Activated naive CD4-positive, alpha-beta T cell treated with anti-CD3 and anti-CD28 coated beads, Interleukin-2, amount 50 U/mL, for 72 hours (primary cell): ENCODE measurements at places on chromosomes 1 and 21. TPM values are rescaled to one million over a fixed set of nuclear protein-coding genes. Genes with fewer than 3 reads are reported as not detected.

DNA sequence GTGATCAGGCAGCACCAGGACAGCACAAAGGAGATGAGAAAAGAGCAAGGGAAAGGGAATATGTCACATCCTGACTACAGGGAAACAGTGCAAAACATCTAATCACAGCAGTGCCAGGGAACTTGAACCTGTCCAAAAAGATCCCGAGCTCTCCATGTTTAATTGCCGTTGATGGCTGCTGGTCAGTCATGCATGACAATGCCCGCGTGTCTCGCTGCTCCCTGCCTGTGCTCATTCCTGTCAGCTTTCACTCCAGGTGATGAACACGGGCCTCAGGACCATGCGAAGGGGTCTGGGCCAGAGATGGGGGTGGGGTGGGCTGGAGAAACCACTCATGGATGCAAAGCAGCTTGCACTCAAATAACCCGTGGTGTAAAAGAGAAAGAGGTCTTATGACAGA is 287.0 kb downstream of the GPATCH2 start:
- no peak for DNase-seq

DNA sequence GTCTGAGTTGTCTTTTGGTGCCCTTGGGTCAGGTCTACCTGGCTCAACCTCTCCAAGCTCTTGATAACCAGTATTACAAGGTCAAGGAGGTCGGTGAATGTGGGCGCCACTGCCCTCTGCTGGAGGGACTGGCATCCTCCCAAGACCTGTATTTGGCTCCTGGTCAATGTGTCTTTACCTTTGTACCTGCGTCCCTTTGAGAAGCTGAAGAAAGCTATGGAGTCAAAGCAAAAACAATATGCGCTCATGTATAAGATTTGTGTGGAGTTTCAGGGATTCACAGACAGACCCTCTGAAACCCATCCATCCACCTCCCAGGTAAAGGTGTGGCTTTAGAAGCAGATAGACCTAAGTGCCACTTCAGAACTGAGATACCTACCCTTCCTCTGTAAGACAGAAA is 61.8 kb upstream of the NBL1 start:
- peak; percentile 81 for DNase-seq

- no peak for DNase-seq
Measured at GRCh38 chr1:231536099-231536498, 7.6 kb downstream of the TSNAX start.

DNA sequence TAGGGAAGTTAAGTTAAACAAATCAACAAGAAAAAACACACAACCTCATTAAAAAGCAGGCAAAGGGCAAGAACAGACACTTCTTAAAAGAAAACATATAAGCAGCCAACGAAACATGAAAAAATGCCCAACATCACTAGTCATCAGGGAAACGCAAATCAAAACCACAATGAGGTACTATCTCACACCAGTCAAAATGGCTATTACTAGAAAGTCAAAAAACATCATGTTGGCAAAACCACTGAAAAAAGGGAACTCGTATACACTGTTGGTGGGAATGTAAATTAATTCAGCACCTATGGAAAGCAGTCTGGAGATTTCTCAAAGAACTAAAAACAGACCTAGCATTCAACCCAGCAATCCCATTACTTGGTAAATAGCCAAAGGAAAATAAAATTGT is 51.1 kb downstream of the HSF2BP start:
- no peak for DNase-seq

- DNase-seq, result no peak
Measured at GRCh38 chr1:246074421-246074820, 432.7 kb downstream of the SMYD3 start.

DNA sequence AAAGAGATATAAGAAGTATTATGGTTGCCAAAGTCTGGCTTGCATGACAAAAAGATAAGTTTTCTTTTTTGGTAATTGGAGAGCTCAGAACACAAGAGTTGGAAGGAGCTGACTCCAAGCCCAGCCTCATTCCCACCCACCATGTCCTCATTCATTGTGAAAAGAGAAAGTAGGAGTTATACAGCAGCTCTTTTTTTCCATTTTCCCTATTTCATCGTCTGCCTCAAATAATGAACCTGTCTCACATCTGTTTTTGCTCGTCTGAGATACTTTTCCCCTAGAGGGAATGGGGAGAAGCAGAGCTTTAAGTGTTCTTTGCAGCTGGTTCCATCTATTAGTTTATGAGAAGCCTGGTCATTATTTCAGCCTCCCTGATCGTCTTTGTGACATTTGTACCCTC is 34.7 kb downstream of the AGT start:
- no peak for DNase-seq

DNA sequence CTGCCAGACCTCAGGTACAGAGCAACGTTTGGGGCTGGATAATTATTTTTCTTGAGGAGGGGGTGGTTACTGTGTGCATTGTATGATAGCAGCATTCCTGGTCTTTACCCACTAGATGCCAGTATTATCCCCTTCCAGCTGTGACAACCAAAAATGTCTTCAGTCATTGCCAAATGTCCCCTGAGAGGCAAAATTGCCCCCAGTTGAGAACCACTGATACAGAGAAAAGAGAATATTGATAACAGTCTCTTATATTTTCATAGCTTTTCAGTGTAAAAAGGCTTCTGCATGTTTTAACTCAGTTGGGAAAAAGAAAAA is 51.8 kb upstream of the SYT14 start:
- no peak for DNase-seq

DNA sequence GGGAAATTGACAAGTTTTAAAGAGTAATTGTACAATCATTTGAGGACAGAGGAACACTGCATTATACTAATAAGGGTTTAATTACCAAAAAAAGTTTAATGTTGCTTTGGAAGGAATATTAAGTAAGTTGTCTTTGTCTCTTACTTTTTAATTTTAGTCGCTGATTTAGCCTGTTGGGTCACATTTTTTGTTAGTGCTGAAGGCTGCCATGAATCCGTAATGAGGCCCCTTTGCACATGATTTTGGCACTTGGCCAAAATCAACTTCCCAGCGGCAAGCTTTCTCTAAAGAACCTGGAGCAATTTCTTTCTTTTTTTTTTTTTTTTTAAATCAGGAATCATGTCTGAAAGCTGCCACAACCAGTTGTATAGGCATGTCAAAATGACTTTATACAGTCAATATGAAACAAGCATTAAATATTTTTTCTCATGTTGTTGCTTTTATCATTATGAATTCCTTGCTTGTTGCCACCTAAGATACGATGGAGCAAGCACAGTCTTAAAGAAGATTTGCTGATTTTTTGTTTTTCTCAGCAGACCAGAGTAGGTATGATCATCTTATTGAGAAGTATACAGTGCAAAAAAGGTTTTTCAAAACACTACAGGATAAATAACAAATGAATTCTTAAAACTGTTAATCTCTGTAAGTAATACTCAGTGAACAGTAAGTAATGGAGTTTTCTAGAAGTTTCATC is 690.4 kb downstream of the USP25 start:
- no peak for DNase-seq

DNA sequence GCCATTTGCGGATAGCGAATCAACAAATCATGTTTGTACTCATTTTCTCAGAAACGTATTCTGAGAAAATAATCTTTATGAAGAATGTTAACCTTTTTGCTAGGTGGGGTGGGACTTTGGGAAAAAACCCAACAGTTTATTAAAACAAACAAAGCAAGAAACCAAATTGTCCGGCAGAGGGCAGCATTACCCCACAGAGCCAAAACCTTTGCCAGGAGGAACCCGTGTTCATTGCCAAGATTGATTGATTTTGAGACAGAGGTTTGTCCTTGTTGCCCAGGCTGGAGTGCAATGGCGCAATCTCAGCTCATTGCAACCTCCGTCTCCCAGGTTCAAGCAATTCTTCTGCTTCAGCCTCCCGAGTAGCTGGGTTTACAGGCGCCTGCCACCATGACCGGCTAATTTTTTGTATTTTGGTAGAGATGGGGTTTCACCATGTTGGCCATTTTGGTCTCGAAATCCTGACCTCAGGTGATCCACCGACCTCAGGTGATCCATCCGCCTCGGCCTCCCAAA is 70.8 kb upstream of the RHOU start:
- no peak for DNase-seq

- DNase-seq, result no peak
Measured at GRCh38 chr1:41501581-41501980, 17.1 kb upstream of the EDN2 start.

- DNase-seq, result no peak
Measured at GRCh38 chr1:113744114-113744513, 15.2 kb downstream of the PHTF1 start.

ZBTB8A gene
- total RNA-seq, result 0.18 TPM

G0S2 gene
- 40.7 TPM for total RNA-seq

ANGPTL1 gene
- total RNA-seq, result not detected
